M059J (cell line): ENCODE measurements at places on chromosomes 4 and X.

DNA sequence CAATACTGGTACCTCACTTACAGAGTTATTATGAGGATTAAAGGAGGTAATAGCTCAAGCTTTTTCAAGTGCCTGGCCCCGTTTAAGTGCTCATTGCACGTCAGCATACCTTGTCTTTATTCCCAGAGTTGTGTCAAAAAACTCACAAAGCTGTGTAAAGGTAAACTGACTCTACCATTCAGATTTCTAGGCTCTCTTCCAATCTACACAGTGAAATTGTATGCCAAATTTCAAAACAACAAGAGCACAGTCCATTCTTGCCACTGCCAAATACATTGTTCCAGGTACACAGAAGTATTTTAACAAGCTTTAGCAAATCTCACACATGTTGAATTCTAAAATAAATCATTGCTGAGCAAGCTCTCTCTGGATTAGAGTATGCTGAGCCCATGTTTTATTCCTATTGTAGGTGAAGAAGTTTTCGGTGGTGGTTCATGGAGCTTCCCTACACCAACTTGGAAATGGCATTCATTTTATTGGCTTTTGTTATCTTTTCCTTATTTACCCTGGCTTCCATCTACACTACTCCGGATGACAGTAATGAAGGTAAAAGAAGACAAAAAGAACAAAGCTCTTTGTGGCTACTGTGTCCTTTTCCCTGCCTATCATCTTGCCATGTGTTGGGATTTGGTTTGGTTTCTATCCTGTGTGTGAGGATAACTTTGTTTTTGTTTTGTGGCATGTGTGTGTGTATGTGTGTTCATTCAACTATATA is 16.2 kb downstream of the SMIM31 start:
- DNase-seq, result no peak

GRCh38 chr4:139711461-139711860 is 45.8 kb downstream of the MGST2 start:
- no peak for DNase-seq

GRCh38 chr4:178577933-178578332 is 1135.7 kb upstream of the AGA start:
- no peak for DNase-seq

DNA sequence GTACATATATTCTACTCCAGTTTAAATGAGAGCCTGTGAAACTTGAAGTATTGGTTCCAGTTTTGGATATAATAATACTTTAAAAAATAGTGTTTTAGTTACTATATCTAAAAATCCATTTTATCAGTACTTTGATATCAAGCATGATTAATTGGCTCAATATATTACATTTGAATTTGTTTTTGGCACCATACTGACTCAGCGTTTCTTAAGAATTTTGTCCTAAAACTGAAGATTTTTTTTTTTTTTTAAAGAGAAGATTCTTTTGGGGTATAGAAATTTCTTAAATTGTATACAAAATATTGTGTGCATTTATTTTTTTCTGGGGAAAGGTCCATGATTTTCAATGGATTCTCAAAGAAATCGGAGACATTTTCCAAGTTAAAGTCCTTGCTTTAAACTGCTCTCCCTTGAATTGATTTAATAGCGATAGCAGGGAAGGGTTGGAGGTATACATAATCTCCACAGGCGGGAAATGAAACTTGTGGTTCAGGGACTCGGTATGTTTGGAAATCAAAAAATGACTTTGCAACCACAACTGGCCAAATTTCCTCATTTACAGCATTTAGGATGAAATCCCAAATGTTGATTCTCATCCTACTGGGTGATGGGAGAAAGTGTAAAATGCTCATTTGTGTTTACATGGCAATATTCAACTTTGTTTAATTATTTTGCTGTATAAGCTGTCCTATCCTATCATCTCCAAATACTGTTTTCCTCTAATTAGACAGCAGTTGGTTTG is 62.3 kb downstream of the TMA16 start:
- no peak for DNase-seq

- DNase-seq, result no peak
These were observed 328.8 kb upstream of the GATB start for GRCh38 chr4:152089584-152089983.

DNA sequence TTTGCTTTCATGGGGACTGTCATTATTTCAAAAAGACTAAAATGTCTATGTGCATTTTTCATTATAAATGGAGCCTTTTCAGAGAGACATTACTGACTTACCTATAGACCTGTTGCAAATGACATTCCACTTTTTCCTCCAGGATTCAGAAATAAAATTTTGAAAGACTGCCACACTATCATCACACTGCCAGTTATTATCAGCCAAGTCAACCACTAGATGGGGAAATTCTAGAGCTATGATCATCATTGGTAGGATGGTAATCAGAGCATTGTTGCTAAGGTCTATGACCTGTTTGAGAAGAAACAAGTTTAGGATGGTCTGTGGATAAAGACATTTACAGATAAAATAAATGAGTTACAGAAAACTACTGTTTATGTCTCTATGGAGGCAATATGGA is 22.5 kb downstream of the LRRC66 start:
- DNase-seq, result no peak

GRCh38 chr4:42112846-42113245 is 39.6 kb downstream of the BEND4 start:
- DNase-seq, result no peak

DNA sequence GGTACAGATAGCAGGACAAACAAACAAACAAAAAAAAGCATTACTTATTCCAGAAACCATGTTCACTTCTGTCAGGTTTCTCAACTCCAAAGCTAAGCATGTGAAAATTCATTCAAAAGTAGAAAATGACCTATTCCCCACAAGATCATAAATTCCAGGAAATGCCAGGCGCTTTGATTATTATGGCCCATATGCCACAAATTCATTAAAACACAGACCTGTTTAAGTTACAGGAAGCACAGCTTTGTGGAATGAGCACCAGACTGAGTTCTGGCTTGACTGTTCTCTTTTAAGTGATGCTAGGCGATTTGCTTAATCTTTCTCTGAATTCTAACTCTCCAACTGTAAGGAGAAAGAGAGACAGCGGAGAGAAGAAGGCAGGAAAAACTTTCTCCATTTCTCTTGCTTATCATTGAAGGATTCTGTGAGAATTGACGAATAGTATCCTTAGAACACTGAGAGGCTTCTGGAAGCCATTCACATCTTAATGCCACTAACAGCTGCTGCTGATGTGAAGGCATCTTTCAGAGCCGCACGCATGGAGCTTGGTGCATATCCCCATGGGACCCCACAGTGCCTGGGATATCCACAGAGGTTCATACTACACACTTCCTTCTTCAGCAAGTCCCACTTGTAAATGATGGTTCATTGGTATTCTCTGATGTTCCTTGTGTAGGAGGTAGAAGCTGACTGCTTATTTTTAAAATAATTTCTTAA is 138.0 kb downstream of the ZNF674 start:
- no peak for DNase-seq
